ENCODE measurements at places on chromosomes 11 and 22. TPM values are rescaled to one million over a fixed set of nuclear protein-coding genes. Genes with fewer than 3 reads are reported as not detected.

Gene APOA5
- not detected for total RNA-seq

Gene RAB6A
- total RNA-seq = 53.3 TPM

Gene OR51E2
- not detected for total RNA-seq

Gene OR2D3
- not detected for total RNA-seq

Gene VPREB3
- total RNA-seq = not detected

Gene NXPE2
- not detected for total RNA-seq

Gene OR10A2
- total RNA-seq = not detected

Gene DEFB108B
- not detected for total RNA-seq

Gene HTR3A
- total RNA-seq = not detected

Gene MPZL3
- total RNA-seq = 16.8 TPM

Gene UCP3
- 1.7 TPM for total RNA-seq

Gene NDUFC2
- 76.3 TPM for total RNA-seq

All from CD8-positive, alpha-beta T cell (primary cell).